ENCODE measurements at places on chromosomes 11 and 22.

GRCh38 chr22:21042978-21043859, 2.5 kb upstream of the LRRC74B start:
- DNase-seq, result no peak

- DNase-seq, result no peak
These were observed 16.3 kb upstream of the PANX1 start for GRCh38 chr11:94112206-94112953.

DNA sequence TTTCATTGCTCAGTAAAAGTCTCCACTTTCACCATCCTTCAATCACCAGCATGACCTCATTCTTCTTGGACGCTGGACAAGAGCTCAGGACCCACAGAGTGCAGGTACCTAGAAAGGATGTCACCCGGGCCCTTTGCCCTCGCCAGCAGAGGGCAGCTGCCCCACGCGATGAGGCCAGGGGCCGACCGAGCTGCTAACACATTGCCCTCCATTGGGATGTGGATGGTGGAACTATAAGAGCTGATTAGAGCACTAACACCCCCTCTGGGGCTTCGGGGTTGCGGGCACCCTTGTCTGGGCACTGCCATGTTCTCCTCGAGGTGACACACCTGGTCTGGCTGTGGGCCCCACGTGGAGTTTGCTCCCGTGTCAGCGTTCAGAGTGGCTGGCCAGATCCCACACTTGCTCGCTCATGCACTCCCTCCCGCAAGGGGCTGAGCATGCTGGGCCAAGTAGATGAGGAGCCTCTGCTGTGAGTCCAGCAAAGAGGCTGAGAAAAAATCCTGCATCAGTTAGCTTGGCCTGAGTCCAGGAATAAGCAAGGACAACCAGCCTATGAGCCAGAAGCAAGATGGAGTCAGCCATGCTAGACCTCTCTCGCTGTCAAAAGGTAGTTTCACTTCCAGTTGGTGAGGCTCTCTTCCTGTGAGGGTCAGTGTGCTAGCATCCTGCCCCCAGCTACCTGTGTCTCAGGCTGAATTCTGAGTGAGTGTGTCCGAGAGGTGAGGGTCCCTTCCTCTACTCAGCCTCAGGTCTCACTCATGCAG, 9.8 kb downstream of the KRTAP5-6 start:
- no peak for DNase-seq

- DNase-seq, result no peak
These were observed 457.0 kb downstream of the DLG2 start for GRCh38 chr11:85170184-85170583.

- no peak for DNase-seq
These were observed 749.8 kb upstream of the ARHGAP42 start for GRCh38 chr11:99937330-99937729.

DNA sequence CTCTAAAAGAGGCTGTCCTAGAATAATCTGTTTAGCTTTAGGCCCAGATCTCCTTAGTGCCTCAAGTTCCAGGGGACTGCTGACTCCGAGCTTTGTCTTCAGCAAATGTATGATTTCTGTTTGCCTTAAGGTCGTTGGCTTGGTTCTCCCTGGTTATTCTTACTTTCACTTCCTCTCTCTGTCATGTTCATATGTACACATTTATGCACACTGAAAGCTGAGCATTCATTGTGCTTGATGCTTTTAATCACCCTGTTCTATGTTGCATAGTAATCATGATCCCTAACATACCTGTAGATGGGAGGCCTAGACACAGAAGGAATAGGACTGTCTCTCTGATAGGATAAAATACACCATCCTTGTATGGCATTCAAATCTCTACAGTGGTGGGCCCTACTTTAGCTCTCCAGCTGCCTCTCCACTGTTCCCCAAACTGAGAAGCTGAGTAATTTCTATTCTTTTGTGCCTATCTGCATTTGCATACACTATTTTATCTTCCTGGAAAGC, 7.2 kb downstream of the PPFIBP2 start:
- DNase-seq, result no peak

Data from tibial nerve (tissue), 4 donors.